ENCODE measurements at places on chromosomes 11 and 22.

DNA sequence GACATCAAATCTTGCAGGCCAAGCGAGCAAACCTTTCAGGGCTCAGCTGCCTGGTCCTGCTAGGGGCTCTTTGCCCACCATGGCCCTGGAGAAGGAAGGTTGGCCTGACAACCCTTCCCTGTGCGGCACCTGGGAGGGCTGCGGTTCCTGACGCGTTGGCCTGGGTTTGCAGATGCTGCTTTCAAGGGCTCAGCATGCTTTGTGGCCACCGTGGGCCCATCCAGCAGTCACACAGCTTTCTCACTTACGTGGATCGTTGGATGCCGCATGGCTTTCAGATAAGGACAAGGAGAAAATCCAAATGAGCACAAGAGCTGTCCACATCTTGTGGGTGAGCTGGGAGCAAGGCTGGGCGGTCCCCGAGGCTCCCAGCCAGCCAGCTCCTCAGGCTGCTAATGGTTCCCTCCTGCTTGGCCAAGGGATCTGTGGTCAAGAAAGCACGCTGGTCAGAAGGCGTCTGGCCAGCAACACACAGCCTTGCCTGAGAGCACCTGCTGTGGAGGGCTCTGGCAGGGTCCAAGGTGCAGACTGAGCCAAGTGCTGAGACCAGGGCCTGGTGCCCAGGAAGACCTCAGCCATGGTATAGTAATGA is 8.2 kb downstream of the C11orf24 start:
- no peak for DNase-seq

DNA sequence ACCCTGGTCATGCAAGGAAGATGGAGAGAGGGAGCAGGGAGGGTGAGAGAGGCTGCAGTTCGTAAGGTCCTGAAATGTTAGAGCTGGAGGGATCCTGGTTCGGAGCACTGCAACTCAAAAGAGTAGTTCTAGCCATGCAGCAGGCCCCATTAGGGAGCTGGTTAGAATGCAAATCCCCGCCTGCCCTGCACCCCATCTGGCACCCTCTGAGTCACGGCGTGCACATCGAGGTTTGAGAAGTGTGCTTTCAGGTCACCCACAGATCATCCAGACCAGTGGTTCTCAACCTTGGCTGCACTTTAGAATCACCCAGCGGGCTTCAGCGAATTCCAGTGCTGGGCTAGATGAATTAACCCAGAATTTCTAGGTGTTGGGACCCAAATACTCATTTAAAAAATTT is 48.2 kb downstream of the ST3GAL4 start:
- no peak for DNase-seq

DNA sequence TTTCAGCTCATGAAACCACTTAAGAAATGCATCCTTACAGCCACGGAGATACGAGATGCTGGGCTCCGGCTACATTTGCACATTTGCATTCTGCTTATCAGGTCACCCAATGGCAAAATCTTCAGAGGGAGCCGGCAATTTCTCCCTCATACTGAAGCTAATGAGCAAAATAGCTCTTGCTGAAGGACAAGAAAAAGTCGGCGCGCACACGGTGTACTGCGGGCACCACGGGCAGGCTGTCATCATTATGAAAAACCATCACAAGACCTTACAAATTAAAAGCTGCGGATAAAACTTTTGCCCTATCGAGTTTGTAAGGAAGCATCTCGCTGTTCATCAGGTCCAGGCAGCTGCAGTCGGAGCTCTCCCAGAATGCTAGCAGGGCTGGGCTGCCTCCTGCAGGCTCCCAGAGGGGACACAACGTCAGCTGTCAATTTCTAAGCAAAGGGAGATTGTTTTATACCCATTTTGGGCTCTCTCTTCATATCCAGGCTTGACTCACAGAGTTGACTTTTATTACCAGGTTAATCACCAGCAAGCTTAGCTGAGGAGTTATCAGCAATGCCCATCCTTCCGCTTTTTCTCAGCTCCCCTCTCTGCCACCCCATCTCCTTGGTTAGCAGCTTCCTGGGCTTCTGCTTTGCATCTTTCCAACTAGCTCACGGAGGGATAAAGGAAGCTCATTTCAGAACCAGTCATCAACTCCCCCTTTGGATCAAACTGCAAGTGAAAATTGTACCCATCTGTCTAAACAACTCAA is 375.1 kb downstream of the OPCML start:
- DNase-seq = no peak

DNA sequence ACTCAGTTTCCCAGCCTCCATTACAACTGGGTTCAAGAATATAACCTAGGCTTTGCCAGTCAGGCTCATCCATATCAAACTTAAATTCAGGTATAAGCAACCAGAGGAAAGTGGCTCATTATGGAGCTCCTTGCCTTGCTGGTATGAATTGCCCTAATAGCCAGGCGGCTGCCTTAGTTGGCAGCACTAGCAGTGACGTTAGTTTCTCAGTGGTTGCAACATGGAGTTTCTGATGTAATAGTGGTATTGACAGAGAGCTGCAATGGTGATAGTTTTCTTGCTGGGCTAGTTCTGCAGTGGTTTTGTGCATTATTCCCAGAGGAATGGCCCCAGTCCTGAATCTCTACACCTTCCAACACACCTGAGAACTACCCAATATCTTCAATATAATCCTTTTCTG is 3.8 kb upstream of the TMEM123 start:
- no peak for DNase-seq

- DNase-seq = no peak
Measured at GRCh38 chr11:75827562-75827961, 12.6 kb downstream of the UVRAG start.

All from stimulated activated naive CD4-positive, alpha-beta T cell (primary cell).